ENCODE measurements at places on chromosomes 16 and 17.

DNA sequence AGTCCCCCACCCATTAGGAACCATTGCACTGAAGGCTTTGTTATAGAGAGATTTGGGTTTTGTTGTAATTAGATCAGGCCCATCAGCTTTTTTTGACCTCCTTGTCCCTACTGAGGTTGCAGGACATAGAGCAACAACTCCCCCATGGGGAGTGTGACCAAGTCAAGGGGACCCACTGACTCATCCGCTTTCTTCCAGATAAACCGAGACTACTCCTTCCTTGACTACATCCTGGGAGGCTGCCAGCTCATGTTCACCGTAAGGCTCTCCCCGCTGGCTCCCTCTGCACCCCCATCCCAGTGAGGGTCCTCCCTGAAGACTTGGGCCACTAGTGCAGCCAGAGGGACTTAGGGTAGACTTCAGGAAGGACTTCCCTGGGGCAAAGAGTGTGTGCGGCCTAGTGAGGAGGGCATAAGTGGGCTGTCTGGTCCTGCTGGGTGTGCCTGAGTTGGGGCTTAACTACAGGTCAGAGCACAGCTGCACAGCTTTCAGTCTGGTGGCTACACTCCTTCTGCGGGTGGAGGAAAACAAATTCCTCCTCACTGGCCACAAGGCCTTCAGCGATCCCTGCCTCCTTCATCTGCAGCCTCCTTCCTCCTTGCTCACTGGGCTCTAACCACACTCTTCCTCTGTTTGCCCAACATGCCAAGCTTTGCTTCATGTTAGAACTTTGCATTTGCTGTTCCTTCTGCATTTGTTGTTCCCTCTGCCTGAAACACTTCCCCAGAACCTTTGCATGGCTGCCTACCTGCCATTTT is 31.0 kb downstream of the CPNE2 start:
- DNase-seq: no peak

GRCh38 chr17:42518046-42518754 is 17.8 kb upstream of the NAGLU start:
- no peak for DNase-seq

- DNase-seq: peak; percentile 10
These were observed 338.5 kb downstream of the PMP22 start for GRCh38 chr17:14926526-14927122.

DNA sequence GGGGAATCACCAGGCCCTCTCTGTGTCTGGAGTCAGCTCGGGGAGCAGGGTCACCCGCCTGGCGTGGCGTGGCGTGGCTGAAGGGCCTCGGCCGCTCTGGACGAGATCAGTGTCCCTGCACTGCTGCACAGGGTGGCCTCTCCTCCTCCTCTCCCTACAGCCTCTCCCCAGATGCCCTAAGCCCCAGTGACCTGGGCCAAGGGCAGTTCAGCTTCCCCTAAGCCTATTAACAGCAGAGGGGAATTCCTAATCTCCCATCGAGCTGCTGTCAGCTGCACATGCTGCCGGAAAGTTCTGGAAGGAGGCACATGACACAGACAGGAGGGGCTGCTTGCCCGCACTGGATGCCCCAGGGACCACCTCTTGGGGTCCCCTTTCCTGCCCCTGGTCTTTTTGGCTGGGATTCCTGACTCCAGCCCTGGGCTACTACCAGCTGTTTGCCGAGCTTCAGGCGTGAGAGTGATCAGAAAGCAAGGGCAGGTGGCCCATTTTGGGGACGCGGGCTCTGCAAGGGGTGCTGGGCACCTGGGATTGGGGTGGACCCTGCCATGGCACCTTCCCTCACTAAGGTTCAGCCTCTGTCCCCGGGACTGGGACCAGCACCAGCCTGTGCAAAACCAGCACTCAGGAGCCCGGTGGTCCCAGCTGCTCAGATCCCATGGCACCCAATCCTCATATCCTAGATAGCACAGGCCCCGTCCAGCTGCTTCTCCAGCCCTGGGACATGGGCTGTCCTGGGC is 794 bp downstream of the PDE6G start:
- no peak for DNase-seq

- no peak for DNase-seq
These were observed 14.9 kb upstream of the STAT3 start for GRCh38 chr17:42403150-42403549.

DNA sequence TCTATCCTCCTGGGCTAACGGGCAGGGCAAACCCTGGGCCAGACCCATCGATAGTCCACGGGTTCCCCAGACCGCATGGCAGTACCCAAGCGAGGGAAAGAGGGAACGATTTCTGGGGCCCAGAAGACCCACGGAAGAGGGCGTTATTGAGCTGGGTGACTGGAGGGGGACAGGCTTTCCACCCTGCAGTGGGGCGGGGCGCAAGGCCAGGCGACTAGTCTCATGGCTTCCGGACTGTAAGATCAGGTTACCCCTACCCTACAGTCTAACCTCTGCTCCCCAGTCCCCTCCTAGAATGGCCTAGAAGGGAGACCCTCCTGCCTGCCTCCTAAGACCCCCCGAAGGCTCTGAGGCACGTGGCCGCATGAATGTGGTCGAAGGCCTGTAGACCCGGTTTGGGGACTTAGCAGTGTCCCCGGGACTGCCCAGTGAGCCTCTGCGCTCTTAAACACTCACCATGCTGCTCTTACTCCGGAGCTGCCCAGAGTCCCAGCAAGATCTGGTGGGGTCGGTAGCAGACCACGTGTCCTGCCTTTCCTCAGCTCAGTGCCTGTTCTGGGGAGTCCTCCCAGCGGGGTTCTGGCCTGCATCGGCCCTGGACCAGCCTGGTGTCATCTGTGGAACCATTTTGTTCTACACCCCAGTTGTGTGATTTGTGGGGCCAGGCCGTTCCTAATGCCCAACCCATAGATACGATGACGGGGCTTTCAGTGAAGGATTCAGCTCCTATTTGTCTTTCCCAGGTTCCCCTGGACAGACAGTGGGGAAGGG is 13.2 kb upstream of the AURKB start:
- no peak for DNase-seq

DNA sequence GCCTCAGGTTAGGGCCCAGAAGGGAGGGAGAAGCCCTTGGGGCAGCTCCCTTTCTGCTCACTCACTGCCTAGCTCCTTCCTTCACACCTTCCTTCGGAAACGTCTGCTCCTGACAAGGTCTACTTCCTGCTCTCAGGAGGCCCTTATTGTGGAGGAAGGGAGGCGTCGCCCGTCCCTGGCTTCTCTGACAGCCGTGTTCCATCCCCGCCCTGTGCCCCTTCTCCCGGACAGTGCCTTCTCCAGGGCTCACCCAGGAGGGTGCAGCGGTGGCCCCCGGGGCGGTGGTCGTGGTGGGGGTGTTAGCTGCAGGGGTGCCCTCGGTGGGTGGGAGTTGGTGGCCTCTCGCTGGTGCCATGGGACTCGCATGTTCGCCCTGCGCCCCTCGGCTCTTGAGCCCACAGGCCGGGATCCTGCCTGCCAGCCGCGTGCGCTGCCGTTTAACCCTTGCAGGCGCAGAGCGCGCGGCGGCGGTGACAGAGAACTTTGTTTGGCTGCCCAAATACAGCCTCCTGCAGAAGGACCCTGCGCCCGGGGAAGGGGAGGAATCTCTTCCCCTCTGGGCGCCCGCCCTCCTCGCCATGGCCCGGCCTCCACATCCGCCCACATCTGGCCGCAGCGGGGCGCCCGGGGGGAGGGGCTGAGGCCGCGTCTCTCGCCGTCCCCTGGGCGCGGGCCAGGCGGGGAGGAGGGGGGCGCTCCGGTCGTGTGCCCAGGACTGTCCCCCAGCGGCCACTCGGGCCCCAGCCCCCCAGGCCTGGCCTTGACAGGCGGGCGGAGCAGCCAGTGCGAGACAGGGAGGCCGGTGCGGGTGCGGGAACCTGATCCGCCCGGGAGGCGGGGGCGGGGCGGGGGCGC is 231.9 kb downstream of the SEC14L1 start:
- DNase-seq: peak; percentile 54

DNA sequence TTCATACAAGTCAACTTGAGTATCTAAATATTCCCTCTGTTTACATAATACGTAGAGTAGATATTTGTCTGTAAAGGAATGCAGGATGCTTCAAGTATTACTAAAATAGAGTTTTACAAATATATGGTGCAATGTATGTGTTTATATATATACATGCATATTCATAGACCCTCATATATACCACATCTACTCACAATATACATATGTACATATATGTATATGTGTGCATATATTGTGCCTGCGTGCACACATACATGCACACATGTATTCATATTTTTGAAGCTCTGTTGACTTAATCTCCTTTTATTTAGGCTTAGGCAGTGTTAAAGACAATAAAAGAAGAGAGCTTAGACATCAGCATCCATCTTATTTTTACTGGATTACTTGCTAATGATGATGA is 616.6 kb upstream of the GOT2 start:
- DNase-seq: no peak

- DNase-seq: peak; percentile 95
These were observed 617 bp downstream of the PAFAH1B1 start for GRCh38 chr17:2593821-2594721.

DNA sequence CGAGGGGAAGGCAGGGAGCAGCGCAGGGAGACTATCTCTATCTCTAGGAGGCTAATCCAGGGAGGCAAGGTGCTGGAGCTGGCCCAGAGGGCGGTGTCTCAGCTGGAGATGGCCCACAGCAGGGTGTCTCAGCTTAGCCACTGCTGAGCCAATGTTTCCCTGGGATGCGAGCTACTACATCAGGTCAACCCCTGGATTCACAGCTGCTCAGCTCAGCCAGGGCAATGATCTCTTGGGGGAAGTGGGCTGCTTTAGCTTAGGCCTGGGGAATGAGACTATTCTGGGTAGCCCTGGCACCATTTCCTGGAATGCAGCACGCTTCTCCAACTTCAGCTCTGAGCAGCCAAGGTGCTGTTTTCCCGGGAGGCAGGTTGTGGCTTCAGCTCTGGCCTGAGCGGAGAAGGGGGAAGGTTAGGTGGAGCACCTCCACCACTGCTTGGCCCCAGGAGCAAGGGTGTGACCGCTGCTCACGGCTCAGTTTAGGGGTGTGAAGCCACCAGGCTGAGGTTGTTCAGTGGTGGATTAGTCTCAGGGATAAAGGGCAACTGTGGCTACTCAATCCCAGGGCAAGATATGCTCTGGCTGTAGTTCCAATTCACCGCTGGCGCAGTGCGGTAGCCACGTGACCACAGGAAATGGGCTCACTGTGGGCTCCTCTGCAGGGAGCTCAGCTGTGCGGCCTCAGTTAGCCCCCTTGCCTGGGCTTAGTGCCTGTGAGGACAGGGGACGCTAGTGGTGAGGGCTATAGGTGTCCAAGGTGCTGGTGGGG is 5.2 kb upstream of the PRSS21 start:
- no peak for DNase-seq

- no peak for DNase-seq
These were observed 5.0 kb downstream of the RPL3L start for GRCh38 chr16:1949507-1949906.

GRCh38 chr17:61834610-61835009 is 28.7 kb downstream of the BRIP1 start:
- no peak for DNase-seq

- no peak for DNase-seq
These were observed 66.6 kb upstream of the CPHXL start for GRCh38 chr16:75792771-75793492.

GRCh38 chr17:60941028-60941427 is 263.4 kb downstream of the BCAS3 start:
- DNase-seq: no peak

DNA sequence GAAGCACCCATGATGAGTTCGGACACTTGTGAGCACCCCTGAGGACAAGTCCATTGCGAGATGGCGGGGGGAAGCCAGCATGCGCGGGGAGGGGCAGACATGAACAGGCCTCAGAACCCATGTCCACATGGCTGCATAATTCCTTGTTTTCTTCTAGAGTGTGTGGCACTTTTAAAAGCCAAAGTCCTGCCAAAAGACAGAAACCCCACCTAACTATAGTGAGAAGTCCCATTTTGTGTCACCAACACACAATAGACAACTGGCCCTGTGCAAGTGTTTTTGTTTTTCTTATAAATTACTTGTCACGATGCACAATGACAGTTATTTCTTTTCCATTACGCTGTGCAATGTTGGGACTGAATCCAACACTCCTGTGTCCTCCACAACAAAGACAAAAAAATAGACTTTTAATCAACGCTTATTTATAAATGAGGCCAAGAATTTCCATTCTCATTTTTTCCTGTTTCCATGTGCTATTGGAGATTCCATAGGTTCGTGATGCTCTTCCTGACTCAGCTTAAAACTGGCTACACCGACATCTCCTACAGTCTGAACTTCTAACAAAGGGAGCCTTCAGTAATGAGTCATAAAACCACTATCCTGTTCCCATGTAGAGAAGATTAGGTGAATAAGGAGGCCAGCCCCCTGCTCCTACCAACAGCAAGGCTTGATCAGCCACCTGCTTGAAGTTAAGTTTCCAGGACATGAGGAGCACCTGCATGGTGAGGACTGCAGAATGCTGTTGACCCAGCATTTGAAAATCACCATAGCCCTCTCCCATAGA is 98.9 kb downstream of the ZNF423 start:
- DNase-seq: no peak

DNA sequence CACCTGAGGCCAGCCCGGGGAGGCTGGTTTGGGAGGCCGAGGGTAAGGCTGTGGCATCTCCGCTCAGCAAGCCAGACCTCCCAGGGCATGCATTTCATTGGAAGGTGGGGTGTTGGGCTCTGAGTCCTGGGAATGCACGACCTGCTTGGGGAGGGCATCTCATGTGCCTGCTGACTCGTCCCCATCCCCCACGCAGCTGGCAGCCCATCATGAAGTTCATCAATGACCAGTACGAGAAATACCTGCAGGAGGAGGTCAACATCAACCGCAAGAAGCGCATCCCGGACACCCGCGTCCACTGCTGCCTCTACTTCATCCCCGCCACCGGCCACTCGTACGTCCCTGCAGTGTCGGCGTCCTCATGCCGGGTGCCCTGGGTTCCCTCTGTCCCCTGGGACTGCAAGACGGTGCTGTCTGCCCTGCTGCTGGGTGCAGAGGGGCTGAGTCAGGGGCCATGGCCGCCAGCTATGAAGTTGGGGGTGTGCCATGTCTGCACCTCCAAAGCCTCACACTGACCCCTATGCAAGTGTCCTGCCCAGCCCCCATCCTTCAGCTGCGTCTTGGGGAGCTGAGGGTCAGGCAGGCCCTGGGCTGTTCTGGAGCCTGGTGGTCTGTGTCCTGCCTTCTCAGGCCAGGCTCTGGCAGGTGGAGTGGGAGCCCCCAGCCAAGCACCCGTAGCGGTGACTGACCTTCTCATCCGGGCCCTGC is 347.9 kb downstream of the SEC14L1 start:
- DNase-seq: no peak

DNA sequence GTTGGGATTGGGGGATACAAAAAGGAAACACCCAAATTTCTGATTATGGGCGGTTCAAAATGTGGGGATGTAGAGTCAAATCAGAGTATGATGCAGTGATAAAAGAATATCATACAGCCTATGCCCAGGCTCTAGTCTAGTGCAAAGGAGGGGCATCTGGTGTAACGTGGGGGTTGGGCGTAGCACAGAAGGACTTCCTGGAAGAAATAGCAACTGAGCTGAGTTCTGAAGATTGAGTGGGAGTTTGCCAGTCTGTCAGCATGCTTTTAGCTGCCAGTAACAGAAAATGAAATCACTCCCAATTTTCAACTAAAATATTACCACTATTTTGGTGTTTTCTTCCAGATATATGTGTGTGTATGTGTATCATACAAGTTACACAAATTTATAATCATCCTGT is 196.9 kb downstream of the SPECC1 start:
- no peak for DNase-seq

GRCh38 chr16:75928295-75928694 is 202.0 kb upstream of the CPHXL start:
- no peak for DNase-seq

- peak; percentile 81 for DNase-seq
These were observed 1.2 kb downstream of the NGFR start for GRCh38 chr17:49496183-49496866.
